ENCODE measurements at places on chromosomes 11 and 22.

GRCh38 chr22:37497062-37497599, 10.9 kb upstream of the MFNG start:
- no peak for DNase-seq

- no peak for DNase-seq
These were observed 13.8 kb upstream of the MTFP1 start for GRCh38 chr22:30411780-30412179.

DNA sequence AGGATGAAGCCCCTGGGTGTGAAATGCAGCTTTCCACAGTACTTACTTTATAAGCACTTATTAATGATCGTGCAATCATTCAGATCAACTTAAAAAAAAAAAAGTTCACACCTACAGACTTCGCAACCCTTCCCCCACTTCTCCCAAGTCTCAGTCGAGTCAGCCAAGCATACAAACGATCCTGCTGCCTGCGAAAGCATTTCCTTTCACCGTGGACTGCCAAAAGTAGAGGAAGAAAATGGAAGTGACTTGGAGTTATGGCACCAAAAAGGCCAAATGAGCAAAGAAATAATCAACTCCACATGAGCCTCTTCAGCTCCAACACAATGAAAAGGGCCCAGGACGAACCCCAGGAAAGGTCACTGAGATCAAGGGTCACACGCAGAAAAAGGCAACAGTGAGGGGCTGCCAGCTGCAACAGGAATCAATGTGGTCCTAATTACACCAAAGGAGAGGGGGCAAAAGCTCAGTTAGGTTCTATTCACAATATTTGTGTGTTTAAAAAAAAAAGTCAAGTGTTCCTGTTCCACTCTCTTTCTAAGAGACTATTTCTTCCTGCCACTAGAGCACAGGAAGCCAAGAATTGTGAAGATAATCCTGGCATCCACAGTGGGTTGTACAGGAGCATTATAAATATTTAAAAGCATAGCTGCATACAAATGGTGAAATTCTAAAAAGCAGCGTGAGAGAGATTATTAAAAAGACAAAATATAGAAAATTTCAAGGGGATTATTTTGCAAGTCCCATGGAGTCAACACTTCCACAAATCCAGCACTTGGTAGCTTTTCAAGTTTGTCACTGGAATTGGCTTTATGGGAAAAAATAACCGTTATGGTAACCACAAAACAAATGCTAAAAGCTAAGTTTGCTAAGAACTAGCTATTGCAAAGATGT, 28.4 kb downstream of the CDON start:
- DNase-seq, result no peak

- DNase-seq, result no peak
These were observed 806 bp upstream of the SAAL1 start for GRCh38 chr11:18106688-18107087.

DNA sequence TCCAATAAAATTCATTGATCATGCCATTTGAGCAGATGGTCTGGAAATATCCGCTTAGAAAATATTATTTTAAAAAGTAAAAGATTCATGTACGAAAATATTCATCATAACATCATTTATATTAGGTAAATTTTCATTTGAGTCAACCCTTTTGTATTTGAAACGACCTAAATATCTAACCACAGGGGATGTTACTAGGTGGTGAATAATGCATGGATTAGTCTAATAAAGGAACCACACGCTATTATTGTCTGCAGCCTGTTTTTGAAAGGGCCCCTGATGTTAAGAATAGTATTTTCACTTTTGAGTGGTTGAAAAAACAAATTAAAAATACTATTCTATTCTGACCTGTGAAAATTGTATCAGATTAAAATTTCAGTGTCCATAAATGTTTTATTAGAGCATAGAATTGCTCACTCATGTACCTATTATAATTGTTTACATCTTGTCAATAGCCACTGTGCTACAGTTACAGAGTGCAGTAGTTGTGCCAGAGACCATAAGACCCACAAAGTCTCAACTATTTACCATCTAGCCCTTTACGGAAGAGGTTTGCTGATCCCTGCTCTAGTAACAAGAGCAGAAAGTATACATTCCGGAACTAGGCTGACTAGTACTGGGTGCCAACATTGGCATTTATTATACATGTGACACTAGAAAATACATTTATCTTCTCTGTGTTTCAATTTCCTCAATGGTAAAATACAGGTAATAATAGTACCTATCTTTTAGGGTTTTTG, 176.1 kb downstream of the LRRC4C start:
- no peak for DNase-seq

GRCh38 chr11:106925245-106925644, 93.0 kb downstream of the GUCY1A2 start:
- no peak for DNase-seq

DNA sequence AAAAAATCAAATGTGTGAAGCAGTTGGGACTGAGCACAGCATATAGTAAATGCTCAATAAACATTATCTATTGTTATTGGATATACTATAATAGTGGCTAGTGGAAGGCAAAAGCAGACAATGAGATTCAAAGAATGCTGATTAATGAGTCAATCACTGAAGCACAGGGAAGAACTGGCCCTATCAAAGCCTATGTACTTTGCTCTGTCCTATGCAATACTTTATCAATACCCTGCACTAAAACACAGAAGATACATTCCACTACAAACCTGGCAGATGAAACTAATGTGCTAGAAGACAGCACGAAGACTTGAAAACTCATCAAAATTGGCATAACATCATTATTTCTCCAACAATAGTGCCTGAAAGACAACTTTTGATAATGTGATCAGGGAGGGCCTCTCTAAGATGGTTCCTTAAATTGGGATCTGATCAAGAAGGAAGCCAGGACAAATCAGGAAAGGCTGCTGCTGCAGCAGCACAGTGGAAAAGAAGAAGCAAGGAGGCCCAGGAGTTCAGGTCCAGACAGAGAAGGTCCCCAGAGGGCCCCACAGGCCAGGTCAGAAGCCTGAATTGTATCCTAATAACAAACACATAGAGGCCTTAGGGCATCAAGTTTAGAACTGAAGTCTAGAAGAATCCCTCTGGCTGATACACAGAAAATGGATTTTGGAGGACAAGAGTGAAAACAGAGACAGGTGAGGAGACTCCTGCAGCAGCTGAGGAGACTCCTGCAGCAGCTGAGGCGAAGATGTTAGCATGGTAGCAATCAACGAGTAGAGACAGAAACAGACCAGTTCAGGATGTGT, 18.6 kb downstream of the PI4KA start:
- DNase-seq, result no peak

GRCh38 chr11:2816941-2817421, 68.6 kb downstream of the CDKN1C start:
- no peak for DNase-seq

GRCh38 chr22:43148581-43148980, 2.8 kb upstream of the TSPO start:
- no peak for DNase-seq

- no peak for DNase-seq
These were observed 493 bp upstream of the CYTH4 start for GRCh38 chr22:37281646-37282384.

DNA sequence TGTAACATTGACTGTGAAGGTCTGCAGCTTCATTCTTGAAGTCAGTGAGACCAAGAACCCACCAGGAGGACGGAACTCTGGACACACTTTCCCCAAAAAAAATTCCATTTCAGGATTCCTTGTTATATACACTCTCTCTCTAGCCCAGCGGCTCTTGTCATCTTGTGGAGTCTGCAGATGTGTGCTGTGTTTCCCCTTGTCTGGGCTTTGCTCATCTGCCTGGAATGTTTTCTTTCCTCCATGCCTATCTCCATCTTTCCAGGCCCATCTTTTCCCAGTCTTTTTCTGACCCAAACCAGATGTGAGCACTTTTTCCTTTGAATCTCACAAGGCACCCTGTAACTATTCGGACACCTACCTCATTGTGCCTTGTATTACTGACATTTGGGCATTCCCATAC, 5.1 kb upstream of the DRG1 start:
- no peak for DNase-seq

DNA sequence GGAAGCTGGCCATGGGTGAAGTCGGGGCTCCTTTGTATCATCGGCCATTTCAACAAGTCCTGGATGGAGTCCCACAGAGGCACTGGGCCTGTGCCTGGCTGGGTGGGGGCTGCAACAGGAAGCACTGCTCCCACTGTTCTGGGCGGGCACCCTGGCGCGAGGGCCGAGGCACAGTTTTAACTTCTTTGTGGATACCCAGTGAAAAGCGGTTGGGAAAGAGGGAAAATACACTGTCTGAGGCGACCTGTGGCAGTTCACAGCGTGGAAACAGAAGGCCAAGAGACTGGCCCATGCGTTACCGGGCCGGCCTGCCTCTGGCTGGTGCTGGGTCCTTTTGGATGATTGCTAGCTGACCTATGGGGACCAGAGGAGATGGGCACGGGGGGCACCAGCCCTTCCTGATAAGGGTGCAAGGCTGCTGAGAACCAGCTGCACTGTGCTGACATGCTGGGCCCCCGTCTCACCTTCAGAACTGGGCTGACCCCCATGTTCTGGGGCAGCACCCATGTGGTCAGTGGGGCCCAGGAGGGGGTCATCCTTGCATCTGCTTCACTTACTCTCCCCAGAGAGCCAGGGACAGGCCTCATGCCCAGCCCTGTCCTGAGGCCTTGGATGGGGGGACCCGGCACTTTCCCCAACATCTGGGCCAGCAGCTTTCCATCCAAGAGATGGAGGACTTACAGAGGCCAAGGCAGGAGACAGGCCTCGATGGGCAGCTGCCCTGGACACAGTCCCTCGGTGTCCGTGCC, 4.2 kb downstream of the OVOL1 start:
- no peak for DNase-seq

GRCh38 chr11:36121054-36121453, 168.2 kb downstream of the COMMD9 start:
- DNase-seq, result no peak

DNA sequence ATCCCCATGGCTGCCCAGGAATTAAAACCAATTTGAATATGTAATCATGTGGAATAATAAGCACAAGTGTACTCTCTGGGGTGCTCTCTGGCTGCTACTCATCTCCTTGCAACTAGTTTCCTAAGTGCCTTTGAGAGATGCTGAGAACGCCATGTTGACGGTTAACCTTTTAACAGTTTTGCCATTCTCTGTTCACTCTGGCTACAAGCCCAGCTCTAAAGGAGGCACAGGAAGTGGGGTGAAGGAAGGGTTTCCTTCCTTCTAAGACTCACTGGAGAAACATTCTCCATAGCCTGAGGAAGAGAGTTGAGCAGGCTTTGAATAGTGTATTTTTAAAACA, 122.0 kb upstream of the ZC3H12C start:
- DNase-seq, result no peak

- no peak for DNase-seq
These were observed 119.4 kb downstream of the HIPK3 start for GRCh38 chr11:33376331-33377310.

DNA sequence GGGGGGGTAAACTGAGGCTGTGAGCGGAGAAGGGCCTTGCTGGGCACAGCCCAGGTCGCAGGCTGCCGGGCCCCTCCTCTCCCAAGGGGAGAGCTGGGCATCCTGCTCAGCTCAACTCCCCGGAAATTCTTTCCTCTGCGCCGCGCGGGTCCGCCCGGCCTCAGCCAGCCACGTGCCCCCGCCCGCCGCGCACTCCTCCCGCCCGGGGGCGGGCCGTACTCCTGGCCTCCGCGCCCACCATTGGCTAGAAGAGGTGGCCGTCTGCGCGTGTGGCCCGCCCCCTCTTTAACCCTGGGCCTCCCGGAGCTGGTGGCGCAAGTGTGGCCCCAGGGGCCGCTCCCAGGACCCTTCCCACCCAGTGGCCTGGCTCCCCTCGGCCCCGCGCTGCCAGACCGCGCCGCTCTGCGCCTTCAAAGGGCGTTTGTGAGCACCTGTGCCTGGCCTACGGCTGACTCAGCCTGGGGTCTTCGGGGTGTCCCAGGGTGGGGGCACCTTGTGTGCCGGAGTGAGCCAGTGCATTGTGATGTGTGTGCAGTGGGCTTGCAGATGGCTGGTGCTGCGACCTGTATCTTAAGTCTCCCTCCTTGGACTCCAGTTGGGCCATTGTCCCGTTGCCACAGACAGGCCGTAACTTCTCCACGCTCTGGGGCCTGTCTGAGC, 2.0 kb downstream of the MRGPRF start:
- DNase-seq, result no peak

DNA sequence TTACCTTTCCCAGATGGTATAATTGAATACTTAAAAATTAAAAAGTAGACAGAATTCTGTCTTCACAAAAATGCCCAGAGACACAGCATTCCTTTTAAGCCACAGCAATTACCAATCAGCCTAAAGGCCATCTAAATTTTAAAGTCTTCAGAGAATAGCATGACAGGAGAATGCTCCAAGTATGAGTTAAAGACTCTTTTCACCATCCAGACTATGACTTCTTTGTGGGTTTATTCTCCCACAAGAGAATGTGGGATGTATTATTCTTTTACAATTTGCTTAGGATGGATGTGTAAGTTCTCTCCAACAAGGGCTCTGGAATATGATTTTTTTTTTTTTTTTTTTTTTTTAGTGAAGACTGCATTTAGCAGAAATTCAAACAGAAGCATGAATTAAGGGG, 249.9 kb downstream of the TTC28 start:
- no peak for DNase-seq

- DNase-seq, result no peak
These were observed 687.2 kb downstream of the OPCML start for GRCh38 chr11:132844956-132845696.

DNA sequence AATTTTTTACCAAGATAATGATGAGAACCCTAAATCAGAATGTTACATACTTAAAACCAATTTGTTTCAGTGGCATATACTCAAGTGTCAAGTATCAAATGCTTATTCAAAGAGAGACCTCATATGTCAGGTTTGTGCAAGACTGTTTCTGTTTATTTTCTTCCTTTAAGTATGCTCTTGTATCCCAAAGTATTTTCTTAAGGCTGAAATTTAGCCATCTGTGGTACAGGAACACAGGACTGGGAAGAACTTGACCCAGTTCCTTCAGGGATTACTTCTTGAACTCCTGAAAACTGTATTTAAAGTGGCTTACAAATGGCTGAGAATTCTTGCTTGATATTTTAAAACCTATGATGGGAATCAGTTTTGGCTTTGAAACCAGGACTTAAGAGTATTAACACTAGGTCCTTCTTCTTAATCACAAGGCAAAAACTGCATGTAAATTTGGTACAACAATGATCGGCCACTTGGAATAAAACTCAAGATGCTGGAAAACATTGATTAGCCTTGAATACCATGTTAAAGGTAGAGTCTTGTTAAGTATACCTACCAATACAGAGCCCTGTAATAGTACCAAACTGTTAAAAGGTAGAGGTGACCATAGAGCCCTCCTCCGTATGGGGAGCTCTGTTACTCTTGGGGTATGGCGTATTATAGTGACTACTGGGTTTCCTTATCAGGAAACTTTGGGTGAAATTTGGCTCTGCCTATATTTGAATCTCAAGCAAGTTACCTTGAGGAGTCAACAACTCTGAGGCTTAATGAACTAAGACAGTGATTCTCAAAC, 95.9 kb downstream of the BLID start:
- no peak for DNase-seq

GRCh38 chr11:57547854-57548377, 10.5 kb downstream of the SMTNL1 start:
- no peak for DNase-seq

GRCh38 chr22:42427167-42427566, 5.0 kb downstream of the NFAM1 start:
- no peak for DNase-seq
